ENCODE measurements at places on chromosomes 7 and 10.

- DNase-seq = no peak
These were observed 28.3 kb upstream of the PIP4K2A start for GRCh38 chr10:22742678-22743077.

- DNase-seq = peak; percentile 5
These were observed 380.7 kb upstream of the SHH start for GRCh38 chr7:156192921-156193320.

GRCh38 chr7:67635271-67635670 lies 638.6 kb downstream of the TYW1 start:
- no peak for DNase-seq

DNA sequence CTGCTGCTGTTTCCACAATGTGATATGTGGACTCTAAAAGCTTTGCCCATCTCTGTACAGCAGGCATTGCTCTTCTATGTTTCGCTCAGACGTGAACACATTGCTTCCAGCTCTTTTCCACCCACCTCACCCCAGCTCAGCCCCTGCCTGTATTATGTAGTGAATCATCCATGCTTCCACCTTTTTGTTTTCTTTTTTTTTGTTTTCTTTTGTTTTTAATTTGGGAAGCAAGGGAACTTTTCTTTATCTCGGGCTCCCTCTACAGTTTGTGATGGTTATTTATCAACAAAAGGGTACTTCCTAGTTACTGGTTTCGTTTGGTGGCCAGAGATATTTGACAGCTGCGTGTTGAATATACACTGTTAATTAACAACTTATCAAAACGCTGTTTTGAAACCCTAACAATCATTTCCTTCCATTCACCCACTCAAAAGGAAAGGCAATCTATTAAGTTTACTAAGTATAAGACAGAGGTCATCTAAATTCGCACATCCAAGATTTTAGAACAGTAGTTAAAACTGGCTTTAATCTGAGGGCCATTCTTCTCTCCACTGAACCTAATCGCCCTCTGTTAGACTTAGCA lies 127.9 kb upstream of the STK17A start:
- peak; percentile 62 for DNase-seq

GRCh38 chr7:19333706-19334105 lies 188.5 kb upstream of the FERD3L start:
- DNase-seq = no peak

GRCh38 chr10:84541289-84541637 lies 212.9 kb downstream of the CCSER2 start:
- DNase-seq = no peak

- DNase-seq = no peak
These were observed 140.7 kb downstream of the DYNC2I1 start for GRCh38 chr7:158997110-158997453.

DNA sequence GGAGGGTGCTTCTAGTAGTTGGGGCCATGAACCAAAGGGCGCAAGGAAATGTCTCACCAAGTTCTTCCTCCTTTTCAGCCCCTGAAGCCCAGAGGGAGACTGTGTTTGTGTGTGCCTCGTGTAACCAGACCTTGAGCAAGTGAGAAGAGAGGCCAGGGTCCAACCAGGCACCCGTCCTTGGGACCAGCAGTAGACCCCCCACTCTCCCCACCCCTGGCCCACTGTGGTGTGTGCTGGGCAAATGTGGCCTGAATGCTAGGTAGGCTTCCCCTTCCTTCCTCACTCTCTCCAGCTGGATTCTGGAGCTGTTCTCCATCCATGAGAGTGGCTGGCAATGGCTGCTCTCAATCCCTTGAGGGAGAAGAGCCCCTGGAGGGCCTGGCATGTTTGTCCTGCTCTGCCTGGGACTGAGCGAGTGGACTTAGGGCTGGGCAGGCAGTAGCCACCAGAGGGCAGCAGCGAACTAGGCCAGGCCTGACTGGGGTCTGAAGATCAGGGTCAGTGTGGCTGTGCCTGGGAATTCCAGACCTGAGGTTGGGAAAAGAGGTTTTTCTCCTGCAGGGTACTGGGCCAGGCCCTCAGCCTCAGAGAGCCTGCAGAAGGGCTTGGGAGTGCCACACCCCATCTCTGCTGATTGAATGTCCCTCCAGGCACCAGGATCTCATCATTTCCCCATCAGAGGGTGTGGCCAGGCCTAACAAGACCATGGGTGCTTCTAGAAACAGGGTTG lies 12.5 kb downstream of the SFRP5 start:
- peak; percentile 89 for DNase-seq

- DNase-seq = no peak
These were observed 43.3 kb downstream of the RTKN2 start for GRCh38 chr10:62225362-62225761.

DNA sequence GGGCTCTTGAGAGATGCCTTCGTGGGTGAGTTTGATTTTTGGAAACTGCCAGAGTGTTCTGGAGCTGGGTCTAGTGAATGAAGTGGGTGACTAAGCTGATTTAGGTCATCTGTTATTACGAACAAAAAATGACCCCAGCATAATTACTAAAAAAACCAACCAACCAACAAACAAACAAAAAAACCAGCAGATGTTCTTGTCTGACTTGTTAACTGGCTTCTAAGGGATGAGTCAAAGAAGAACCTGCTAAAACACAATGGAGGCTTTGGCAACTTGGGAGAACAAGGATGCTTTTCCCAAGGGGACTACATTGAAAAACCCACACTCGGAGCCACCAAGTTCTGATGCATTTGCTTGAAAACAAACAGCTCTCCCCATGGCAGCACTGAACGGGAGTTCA lies 11.5 kb downstream of the TACR2 start:
- no peak for DNase-seq

- no peak for DNase-seq
These were observed 468.8 kb upstream of the AUTS2 start for GRCh38 chr7:69129524-69129923.

DNA sequence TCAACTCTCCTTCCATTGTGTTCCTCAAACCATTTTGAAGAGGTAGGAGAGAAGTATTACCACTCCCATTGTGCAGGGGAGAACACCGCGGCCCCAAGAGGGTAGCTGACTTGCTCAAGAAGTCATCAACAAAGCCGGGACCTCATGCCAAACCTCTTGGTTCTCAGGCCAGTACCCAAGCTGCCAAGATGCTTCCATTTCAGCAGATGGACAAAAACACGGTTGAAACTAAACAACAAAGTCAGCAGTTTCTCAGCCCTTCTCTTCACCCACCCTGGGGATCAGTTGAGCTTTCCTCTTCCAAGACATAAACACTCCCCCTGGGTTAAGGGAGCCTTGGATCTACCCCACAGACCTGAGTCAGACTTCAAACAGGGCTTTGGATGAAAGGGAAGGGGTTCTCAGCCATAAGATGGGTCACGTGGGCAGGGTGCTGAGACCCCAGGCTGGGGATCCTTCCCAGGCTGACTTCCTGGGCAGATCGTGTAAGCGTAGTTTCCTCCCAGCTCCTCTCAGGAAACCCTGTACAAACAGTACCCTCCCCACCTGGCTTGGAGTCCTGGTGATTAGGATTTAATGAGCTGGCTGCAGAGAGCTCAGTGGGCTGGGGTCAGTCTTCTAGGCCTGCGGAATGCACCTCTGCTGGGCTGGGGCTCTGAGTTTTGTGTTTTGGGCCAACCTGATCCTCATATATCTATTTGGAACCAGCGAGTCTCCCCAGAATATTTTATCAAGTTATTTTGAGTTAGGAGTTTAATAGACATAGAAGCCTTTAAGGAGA lies 27.3 kb downstream of the EMX2 start:
- DNase-seq = no peak

DNA sequence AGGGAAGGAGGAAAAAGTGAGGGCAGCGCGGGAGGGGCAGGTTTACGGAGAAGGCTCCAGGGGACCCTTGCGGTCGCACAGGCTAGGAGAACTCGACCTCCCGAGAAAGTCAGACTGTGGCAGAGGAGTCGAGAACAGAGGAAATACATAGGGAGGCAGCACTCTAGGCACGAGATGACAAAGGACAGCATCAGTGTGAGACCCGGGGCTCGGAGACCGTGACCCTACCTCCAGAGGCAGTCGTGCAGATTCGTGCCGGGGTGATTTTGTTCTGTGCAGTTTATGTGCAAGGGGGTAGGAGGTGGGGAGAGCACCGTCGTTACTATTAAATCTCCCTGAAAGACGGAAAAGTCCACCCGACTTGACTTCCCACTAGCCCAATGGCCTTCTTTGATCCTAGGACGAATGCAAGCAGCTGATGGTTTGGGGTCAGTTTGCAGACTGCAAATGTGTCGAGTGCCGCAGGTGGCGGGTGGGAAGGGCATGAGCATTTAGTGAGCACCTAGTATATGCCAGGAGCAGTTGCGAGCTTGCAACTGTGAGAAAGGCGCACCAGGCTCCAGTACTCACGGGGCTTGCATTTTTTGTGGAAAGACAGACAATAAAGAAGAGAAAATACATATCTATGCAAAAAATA lies 674 bp upstream of the OSBPL3 start:
- no peak for DNase-seq

DNA sequence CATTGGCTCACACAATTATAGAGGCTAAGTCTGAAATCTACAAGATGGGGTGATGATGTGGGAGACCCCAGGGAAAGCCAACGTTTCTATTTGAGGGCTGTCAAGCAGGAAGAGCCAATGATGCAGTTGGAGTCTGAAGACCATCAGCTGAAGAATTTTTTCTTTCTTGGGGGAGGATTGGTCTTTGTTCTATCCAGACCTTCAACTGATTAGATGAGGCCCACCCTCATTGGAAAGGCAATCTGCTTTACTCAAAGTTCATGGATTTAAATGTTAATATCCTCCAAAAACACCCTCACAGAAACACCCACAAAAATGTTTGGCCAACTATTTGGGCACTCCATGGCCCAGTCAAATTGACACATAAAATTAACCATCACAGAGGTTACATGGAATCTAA lies 44.3 kb upstream of the DNAJC1 start:
- no peak for DNase-seq

- DNase-seq = peak; percentile 49
These were observed 16.0 kb upstream of the GALNTL5 start for GRCh38 chr7:151940048-151940811.

GRCh38 chr7:157402911-157403534 lies 66.2 kb downstream of the DNAJB6 start:
- no peak for DNase-seq

DNA sequence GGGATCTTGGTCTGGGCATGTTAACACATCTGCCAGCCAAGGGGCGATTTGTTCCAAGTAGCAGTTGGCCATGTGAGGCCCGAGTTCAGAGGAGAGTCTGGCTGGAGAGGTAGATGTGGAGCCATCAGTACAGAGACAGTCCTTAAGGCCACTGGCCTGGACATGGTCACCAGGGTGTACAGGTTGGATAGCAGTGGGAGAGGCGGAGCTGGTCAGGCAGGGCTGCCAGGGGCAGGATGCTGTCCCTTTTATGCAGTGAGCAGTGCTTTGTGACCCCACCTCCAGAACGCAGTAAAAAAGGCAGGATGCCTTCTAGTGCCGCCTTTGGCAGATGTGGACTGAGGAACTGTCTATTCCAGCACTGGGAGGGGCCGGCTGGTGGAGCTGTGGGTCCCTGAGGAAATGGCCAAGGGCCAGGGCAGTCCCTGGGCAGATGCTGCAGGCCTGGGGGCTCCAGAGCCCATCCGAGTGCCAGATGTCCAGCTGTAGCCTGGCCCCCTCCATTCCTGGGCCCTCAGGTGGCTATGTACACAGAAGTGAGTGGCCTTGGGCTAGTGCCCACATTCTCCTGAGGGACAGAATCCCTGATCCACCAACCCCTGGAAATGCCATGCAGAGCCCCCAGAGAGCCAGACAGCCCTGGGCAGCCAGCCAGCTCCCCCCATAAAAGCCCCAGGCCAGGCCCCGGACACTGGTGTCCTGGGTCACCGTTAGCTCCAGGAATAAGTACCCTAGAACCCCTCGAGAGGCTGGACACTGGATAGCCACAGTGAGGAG lies 17.2 kb upstream of the MYL7 start:
- no peak for DNase-seq

DNA sequence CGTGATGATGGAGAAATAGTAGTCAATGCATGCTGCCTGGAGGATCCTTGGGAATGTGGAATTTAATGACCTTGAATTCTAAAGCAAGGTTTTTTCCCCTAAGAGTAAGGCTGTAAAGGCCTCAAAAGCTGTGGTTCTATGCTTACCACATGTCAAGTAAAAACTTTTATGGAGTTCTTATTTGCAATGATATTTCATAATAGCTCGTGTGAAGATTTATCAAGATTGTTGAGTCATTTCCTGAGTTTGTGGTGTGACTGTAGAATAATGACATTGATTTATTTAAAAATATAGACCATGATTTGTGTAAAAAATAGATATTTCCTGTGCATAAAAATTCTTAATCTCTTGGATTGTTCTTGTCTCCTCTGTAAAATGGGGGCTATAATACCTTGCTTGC lies 67.5 kb upstream of the SORCS1 start:
- DNase-seq = no peak

DNA sequence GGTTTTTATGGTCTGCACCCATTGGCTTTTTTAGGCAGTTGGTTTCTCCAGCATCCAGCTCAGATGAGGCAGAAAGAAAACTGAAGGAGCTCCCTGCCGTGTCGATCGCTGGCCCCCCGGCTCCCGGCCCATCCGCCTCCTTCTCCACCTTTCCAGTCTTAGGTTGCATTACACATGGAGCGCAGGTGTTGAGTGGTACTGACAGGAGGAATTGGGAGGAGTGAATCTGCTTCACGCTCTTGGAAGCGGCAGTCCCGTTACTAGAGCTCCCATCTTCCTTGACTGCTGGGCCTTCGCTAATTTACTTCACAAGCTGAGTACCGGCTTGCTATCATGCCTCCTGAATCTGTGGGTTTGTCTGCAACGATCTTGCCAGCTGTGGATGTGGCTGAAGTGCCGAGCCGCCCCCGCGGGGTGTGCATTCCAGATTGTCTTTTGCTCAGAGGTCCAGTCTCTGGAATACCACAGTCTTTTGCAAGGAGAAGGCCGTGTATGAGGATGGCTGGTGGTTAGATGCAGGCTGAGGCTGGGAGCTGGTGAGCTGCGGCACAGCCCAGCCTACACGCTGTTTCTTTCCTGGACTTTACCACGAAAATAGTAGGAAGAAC lies 17.1 kb downstream of the IQCE start:
- no peak for DNase-seq

DNA sequence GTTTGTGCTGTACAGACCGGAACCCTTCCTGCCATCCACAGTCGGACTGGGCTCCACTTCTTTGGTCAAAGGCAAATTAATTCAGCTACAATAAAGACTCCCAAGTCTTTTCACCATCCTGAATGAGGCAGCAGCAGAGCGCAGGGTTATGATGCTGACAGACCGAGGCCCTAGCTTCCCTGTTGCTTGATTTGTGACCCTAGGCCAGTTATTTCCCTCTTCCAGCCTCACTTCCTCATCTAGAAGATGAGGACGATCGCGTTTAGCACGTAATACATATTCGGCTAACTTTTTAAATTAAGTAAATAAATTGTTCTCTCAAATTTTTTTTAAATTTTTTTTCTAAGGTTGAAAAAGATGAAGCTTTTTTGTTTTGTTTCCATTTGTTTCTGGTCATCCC lies 18.1 kb downstream of the ADRB1 start:
- DNase-seq = no peak
